ENCODE measurements at places on chromosomes 2 and 18. TPM values are rescaled to one million over a fixed set of nuclear protein-coding genes. Genes with fewer than 3 reads are reported as not detected.

LINC00305 gene
- not detected for total RNA-seq

CFC1 gene
- not detected for total RNA-seq

IL37 gene
- total RNA-seq, result not detected

RTP5 gene
- 0.21 TPM for total RNA-seq

VSNL1 gene
- 0.39 TPM for total RNA-seq

ELMOD3 gene
- total RNA-seq, result 23.3 TPM

FAHD2B gene
- 18.6 TPM for total RNA-seq

AFF3 gene
- total RNA-seq, result 25.6 TPM

ASIC4 gene
- total RNA-seq, result 0.13 TPM

FASTKD2 gene
- total RNA-seq, result 38.8 TPM

C2orf92 gene
- total RNA-seq, result 9.2 TPM

TXNDC2 gene
- total RNA-seq, result 0.21 TPM

DNAJC5G gene
- not detected for total RNA-seq

SLC20A1 gene
- total RNA-seq, result 77.2 TPM
